Naive thymus-derived CD8-positive, alpha-beta T cell (primary cell): ENCODE measurements at places on chromosomes 11 and 22. TPM values are rescaled to one million over a fixed set of nuclear protein-coding genes. Genes with fewer than 3 reads are reported as not detected.

- H3K4me3 ChIP-seq: peak overlapping the region; percentile 99
- no peaks in the 10 kb centered on the region for H3K27me3 ChIP-seq
- H3K4me1 ChIP-seq: peaks cover 61% of the 10 kb centered on the region
- peaks cover 21% of the 10 kb centered on the region for H3K36me3 ChIP-seq
- no peak for DNase-seq
Observed at GRCh38 chr11:60914633-60915247, 782 bp downstream of the TMEM109 start.

- H3K36me3 ChIP-seq: no peaks in the 10 kb centered on the region
- H3K4me3 ChIP-seq: no peak overlapping the region
- H3K27me3 ChIP-seq: no peaks in the 10 kb centered on the region
Observed at GRCh38 chr11:87421422-87421821, 383.7 kb downstream of the TMEM135 start.

- no peak overlapping the region for H3K4me3 ChIP-seq
- H3K4me1 ChIP-seq: no peaks in the 10 kb centered on the region
- no peaks in the 10 kb centered on the region for H3K27me3 ChIP-seq
- H3K36me3 ChIP-seq: no peaks in the 10 kb centered on the region
- H3K27ac ChIP-seq: no peak overlapping the region
- DNase-seq: no peak
Observed at GRCh38 chr11:28619846-28620540, 511.8 kb downstream of the METTL15 start.

Gene OR5B2
- 0.26 TPM for total RNA-seq
